ENCODE measurements at places on chromosomes 12 and 14.

DNA sequence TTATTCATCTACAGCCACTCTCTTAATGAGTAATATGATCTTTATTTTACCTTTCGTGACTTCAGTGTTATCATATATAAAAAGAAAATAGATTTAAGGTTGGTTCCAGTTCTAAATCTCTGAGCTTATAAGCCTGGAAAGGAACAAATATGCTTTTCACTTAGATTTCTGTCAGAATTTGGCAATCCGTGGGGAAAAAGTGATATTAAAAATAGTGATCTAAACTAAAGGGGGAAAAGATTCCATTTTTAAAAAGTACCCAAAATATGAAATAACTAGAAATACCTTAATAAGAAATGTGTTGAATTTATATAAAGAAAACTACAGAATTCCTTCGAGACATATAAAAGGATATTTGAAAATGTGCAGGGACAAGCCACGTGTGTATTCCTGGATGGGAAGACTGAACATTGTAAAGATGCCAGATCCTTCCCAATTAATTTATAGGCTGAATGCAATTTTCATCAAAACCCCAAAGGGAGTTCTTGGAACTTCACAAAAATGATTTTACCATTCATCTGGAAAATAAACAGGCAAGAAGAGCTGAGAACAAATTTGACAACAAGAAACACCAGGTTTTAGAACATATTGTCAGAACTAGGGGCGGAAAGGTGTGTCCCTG lies 142.5 kb downstream of the EFCAB11 start:
- DNase-seq: no peak

GRCh38 chr12:62703011-62703380 lies 232.0 kb downstream of the PPM1H start:
- peak; percentile 80 for DNase-seq

DNA sequence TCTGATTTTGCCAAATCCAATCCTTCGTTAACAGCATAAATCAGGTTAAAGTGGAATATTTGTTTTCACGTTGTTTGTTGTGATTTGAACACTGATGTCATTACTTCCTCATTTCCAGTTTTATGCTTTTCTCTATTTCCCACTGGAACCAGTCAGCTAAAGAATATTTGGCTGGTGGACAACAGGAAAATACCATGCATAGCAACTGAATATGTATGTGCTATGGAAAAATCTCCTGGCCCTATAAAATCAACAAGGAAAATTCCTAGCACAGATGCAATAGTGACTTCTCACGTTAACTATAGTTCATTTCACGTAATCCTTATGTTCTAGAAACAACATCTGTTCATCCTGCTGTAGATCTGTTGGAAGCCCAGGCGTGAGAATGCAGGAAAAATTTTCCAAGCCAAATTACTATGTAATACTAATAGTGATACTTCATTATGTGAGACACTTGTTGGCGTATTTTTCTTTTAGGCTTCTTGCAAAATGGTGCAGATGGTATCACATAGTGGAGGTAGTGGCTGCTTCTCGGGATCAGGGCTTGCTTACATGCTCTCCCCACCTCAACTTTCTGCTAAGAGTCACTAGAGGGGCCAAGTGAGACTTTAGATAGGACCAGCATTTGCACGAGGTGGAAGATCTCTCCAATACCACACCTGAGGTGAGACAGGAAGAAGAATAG lies 86.3 kb upstream of the USP44 start:
- DNase-seq: no peak

DNA sequence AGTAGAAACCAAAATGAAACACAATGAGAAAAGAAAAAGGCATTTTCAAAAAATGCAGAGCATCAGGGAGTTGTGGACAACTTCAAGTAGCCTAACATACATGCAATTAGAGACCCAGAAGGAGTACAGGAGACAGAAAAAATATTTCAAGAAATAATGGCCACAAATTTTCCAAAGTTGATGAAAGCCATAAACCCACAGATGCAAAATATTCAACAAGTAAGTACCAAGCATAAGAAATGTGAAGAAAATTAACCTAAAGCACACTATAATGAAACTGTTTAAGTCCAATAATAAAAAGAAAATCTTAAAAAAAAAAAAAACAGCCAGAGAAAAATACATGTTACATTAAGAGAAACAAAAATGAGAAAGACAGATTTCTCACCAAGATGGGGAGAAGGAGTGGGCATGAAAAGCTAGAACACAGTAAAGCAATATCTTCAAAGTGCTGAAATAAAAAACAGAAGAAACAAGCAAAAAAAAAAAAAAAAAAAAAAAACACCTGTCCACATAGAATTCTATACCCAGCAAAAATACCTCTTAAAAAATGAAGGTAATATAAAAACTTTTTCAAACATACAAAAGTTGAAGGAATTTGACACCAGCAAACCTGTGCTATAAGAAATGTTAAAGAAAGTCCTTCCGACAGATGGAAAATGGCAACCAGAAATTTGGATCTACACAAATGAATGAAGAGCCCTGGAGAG lies 77.1 kb downstream of the PRKAB1 start:
- DNase-seq: no peak

GRCh38 chr12:87305481-87305880 lies 723.7 kb downstream of the C12orf50 start:
- no peak for DNase-seq

- no peak for DNase-seq
Observed at GRCh38 chr12:89863493-89863938, 154.9 kb upstream of the ATP2B1 start.

DNA sequence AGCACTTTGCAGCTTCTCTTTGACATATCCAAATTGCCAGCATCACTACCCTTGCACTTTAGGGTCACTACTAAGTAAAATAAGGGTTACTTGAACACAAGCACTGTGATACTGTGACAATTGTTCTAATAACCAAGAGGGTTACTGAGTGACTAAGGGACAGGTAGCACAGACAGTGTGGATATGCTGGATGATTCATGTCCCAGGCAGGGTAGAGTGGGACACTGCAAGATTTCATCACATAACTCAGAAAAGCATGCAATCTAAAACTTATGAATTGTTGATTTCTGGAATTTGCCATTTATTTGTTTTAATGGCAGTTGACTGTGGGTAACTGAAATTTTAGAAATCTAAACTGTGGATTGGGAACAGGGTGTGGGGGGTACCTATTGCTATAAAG lies 218.8 kb downstream of the KITLG start:
- DNase-seq: peak; percentile 40

GRCh38 chr12:27869567-27869966 lies 89.5 kb upstream of the MANSC4 start:
- DNase-seq: no peak

DNA sequence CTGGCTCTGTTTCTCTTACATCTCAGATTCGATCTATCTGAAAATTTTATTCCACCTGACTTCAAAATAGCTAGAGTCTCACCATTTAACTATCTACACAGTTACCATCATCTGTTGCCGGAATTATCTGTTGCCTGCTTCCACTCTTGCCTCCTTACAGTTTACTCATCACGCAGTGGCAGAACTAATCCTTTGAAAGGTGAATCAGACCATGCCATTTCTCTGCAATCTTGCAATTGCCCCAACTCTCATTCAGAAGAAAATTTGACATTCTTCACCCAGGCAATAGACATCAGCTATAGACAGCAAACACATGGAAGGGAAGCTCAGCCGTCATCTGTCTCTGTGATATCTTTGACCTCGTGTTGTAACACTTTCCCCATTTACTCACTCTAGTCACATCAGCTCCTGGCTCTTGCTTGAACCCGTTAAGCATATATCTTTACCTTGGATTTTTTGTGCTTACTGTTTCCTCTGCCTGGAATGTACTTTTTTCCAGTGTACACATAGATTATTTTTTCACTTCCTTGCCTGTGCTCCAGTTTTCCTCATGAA lies 85.5 kb downstream of the PDE3A start:
- no peak for DNase-seq

DNA sequence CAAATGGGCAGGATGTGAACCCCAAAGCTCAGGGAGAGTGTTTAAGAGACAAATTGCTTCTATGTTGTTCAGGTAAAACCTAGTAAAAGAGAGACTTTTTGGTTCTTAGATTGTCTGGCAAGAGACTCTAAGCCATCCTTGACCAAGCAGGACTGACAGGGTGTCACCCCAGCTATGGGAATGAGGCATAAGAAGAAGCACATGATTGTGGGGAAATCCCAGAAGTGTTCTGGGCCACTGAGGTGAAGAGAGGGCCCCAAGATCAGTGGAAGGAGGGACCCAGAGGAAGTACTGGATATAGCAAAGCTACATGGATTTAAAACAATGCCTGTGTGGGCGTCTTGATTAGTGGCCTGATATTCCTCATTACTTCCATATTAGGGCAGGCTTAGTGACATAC lies 99.0 kb downstream of the SAMD4A start:
- DNase-seq: peak; percentile 79

DNA sequence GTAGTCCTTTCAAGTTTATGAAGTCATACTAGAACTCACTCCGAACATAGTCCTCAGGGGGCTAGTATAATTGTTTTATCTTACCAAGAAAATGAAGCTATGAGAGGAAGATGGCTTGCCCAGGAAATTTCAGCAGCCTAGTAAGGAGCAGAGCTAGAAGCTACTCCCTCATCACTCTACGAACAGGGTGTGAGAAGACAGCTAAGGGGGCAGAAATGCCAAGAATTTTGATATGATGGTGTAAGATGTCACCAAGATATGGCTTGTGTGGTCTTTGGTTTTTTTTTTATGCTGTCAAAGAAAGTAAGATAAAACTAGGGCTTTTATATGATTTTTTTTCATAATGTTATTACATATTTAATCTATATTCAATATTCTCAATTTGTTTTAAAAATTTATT lies 47.6 kb downstream of the PRICKLE1 start:
- DNase-seq: no peak

- no peak for DNase-seq
Observed at GRCh38 chr12:102948941-102949352, 8.5 kb upstream of the ASCL1 start.

DNA sequence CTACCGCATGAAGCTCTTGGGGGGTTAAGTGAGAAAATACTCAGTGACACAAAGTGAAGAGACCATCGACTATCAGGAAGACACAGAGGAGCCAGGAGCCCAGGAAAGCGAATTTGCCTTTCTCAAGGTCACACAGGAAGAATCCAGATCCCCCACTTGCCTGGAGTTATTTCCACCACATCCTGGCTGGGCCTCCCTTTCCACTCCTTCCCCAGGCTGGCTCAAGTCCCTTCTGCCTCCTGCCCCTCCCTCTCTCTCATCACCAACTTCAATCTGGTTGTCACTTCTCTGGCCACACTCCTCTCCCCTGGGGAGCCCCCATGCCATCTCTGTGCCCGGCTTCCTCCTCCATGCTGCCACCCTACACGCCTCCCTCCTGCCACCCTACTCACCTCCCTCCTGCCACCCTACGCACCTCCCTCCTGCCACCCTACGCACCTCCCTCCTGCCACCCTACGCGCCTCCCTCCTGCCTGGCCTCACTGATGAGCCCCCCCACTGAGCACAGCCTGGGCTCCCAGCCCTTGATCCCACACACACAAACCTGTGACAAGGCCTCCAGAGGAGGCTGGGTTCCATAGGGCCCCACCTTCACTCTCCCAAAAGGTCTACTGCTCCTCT lies 6.3 kb downstream of the SCNN1A start:
- no peak for DNase-seq

DNA sequence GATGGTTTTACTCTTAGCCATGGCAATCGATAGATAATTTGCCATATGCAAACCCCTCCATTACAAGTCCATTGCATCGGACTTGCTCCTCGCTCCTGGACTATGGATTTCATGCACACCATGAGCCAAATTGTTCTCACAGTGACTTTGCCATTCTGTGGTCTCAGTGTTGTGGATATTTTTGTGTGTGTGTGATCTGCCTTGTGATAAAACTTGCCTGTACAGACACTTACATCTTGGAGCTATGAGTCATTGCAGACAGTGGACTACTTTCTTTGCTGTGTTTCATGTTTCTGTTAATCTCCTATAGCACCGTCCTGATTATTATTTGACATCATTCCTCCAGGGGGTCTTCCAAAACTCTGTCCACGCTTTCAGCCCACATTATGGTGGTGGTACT lies 8.4 kb upstream of the OR4K13 start:
- no peak for DNase-seq

- no peak for DNase-seq
Observed at GRCh38 chr14:88208858-88209257, 114.2 kb downstream of the KCNK10 start.

GRCh38 chr12:123364532-123365024 lies at the start of gene SBNO1:
SBNO1 (minus strand) TSS chr12:123364847; CDS start chr12:123350441, 14,406 bp downstream.
- peak; percentile 84 for DNase-seq

GRCh38 chr12:54368025-54368708 lies 3.9 kb upstream of the GPR84 start:
- DNase-seq: no peak

GRCh38 chr14:51201890-51202289 lies 38.2 kb upstream of the TMX1 start:
- no peak for DNase-seq

DNA sequence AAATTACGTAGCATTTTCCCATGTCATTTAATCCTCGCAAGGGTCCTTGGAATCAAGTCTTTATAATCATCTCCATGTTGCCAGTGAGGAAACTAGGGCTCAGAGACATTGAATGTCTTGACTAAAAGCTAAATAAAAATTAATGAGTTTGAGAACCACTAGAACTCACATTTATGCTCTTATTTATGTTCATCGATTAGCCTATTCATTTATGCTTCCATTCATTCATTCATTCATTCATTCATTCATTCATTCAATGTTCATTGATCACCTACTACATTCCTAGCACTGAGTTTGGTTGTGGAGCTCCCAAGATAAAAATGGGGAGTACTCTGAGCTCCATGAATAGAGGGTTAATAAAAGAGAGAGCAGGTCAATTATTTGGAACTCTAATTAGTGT lies 59.7 kb downstream of the KCNA1 start:
- no peak for DNase-seq

GRCh38 chr12:114025935-114026334 lies 59.8 kb upstream of the RBM19 start:
- DNase-seq: no peak

- no peak for DNase-seq
Observed at GRCh38 chr14:106619606-106620005, 1093.2 kb downstream of the TMEM121 start.

GRCh38 chr12:80490329-80490728 lies 46.3 kb downstream of the PTPRQ start:
- no peak for DNase-seq

DNA sequence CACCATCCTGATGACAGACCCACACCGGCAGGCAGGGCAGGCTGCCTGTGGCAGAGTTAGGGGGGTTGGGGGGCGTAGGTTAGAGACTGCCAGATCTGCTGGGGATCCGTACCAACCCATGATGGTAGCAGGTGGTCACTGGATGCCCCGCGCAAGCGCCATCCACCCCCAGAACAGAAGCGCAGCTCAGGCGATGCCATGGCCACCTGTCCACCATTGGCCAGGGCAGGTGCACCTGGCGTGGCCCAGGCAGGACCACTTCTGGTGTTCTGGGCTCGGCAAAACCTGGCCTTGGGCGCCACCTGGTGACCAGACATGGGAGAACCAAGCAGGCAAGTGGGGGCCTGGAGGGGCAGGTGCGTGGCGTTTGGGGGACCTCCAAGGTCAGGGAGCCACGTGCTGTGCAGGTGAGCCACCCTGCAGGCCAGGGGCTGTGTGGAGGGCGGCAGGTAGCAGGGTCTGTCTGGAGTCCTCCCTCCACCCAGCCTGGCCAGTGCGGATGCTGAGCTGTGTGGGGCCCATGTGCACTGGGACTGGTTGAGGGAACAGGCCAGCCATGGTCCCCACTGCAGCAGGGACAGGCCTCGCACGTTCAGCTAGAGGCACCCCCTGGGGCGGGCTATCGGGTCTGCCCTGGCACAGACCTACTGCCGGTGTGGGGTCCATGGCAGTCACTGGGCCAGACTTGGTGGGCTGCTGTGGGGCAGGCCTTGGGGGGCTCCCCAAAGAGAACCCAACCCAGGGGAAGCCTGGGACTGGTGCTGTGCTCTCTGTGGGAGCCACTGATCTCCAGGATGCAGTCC lies 15.6 kb downstream of the BAG5 start:
- DNase-seq: peak; percentile 46

- no peak for DNase-seq
Observed at GRCh38 chr14:82419933-82420332, 886.3 kb upstream of the SEL1L start.
